SK-N-SH treated with all-trans-retinoic acid at 6 μM for 48 hours (cell line): ENCODE measurements at places on chromosomes 11 and 22.
A peak's percentile ranks its signal among the peaks of the same experiment; 100 is the strongest.

DNA sequence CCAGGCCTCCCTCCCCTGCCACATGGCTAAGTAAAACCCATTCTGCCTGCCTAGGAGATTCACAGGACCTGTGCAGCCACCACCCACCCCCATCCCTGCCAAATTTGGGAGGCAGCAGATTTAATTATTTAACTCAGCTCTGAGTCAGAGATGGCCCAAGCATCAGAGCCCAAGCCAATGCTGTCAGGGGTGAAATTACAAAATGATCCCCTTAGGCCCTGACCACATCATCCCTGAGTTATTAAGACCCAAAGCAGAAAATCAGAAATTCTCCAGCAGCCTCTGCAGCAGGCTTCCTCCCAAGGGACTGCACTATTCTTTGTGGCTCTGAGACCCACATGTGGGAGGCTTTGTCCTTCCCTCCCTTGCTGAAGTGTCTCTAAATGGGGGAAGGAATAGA lies 52.8 kb upstream of the RRAS2 start:
- peak; percentile 59 for ATAC-seq

GRCh38 chr11:63592975-63593395 lies 21.2 kb downstream of the PLAAT3 start:
- peak; percentile 67 for ATAC-seq

GRCh38 chr11:34149786-34150185 lies 44.4 kb downstream of the NAT10 start:
- peak; percentile 78 for ATAC-seq

GRCh38 chr11:11207428-11207827 lies 145.6 kb downstream of the CSNK2A3 start:
- no peak for ATAC-seq

DNA sequence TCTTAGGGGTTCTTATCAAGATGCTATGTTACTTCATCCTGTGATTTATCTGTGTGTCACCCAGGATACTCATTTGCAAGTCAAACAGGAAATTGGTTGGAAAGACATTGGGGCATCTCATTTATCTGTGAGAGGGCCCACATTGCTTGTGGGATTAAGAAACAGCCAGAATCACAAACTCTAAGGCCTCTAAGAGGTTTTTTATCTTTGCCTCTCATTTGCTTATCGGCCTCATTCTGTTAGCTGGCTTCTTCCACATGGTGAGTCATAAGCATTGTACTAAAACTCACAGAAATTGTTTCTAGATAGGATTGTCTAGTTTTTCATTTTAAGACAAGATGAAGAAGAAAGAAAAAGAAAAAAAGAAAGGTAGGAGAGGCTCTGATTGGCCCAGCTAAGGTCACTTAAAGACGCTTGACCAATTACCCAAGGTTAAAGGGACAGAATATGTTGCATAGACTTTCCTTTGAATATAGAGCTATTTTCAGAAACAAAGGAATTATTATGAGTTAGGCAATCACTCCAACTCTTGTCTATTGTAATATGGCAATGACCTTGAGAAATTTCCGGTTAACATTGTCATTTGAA lies 121.9 kb downstream of the ARHGAP42 start:
- no peak for ATAC-seq

DNA sequence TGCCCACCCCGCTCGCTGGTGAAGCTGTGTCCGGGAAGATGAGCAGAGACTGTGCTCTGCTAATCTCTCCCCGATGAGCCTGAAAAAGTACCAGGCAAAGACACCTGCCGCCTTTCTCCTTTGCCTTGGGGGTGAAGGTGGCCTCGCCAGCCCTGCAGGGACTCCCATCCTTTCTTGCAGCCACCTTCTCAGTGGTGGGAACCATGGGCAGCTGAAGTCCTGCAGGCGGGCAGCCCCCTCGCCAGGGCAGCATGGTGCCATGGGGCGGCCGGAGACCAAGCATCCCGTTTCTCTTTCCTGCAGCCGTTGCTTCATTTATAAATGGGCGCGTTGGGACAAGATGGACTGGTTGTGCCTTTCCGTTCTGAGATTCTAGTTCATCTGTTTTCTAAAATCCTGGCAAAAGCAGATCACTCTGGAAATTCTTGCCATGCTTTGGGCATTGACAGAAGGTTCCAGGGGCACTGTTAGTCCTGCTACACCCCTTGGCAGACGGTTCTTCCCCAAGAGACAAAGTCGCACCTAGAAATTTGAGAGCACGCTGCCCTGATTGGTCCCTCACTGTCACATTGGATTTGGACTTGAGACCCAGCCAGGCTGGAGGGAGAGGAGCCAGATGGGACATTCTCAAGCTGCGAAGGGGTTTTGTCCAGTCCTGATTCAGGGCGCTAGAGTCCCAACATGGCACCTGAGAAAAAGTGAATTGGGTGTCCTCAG lies 7.5 kb downstream of the CTTN start:
- ATAC-seq: no peak

GRCh38 chr11:62755086-62755615 lies 1.2 kb upstream of the ZBTB3 start:
- no peak for ATAC-seq

DNA sequence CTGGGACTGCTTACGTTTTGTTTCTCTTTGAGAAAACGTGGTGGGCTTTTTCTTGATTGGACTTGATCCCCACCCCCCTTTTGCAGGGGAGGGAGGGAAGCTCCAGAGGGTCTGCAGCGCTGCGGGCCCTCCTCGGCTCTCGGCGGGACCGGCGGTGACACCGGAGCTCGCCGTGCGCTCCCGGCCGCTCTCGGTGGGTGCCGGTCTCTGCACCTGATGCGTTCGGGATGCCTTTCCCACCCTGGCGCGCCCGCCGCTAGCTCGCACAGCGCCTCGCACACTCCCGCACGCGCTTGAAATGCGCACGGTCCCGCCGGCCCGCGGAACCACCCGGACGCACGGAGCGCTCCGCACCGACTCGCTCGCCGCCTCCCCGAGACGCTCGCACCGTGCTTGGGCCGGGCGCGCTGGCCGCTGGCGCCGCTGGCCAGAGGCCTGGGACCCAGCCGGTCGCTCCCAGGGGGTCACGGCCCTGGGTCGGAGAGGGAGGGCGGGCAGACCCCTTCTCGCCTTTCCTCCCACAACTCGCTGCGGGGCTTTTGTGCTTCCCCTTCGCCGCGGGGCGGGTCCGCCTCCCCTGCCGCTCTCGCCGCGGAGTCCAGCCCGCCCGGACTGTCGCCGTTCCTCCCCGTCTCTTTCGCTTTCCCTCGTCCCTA lies 1.0 kb downstream of the ZBTB16 start:
- ATAC-seq: peak; percentile 73

DNA sequence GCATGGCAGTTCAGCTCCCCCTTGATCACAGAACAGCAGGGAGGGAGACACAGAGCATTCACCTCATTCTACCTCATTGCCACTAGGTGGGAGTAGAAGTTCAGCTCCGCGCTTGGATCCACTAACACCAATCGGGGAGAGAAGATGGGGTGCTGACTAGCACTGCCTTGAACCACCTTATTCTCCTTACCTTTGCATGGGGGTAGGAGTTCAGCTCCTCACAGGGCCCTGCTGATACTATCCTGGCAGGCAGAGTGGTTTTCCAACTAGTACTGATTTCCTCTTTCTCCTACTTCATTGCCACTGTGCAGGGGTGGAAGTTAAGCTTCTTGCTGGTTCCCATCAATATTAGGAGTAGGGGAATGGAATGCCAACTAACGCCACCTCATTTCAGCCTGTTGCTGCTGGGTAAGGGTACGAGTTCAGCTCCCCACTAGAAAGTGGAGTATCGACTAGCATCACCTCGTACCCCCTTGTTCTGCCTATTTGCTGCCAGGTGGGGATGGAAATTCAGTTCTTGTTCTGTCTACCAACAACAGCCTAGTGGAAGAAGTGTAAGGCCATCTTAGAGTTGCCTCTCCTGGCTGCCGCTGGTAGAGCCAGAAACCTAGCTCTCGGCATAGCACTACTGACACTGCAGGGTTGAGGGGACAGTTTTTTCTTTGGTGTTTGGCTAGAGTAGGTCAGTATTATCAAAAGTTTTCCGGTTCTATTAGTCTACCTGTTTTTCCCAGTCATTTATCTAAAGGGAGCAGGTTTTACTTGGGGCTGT lies 550.9 kb upstream of the CCDC90B start:
- ATAC-seq: peak; percentile 99

GRCh38 chr11:76041208-76041607 lies 165.1 kb downstream of the WNT11 start:
- ATAC-seq: no peak

GRCh38 chr22:38109371-38110001 lies 998 bp downstream of the BAIAP2L2 start:
- ATAC-seq: peak; percentile 30; the same call in 2 of the 3 replicates

DNA sequence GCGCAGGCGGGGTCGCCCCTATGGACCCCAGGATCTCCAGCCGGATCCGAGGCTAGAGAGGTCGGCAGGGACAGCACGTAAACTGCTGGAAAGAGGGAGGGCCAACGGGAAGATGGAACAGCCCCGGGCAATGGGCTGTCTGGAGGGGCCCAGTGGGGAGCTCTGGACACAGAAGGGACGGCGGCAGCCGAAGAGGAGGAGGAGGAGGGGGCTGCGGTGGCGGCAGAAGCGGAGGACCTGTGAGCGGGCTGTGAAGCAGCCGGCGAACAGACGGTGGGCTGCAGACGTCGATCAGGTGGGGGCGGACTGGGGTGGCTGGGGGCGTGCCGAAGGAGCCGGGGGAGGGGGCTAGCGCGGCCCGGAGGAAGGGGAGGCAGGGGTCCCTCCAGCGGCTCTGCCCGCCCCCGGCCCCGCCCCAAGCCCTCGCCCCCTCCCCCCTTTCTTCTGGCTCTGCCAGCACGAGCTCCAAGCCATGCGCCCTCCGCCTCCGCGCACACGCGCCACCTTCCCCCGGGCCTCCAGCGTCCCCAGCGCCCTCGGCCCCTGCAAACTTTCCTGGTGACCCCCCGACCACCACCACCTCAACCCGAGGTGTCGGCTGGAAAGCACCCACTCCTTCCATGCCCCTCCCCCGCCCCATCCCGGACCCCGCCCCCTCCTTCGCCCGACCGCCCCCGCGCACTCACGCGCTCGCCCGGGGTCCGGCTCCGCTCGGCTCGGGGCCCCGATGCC lies 432 bp downstream of the TNKS1BP1 start:
- ATAC-seq: peak; percentile 1

GRCh38 chr22:42236268-42236667 lies 34.2 kb downstream of the TCF20 start:
- no peak for ATAC-seq

DNA sequence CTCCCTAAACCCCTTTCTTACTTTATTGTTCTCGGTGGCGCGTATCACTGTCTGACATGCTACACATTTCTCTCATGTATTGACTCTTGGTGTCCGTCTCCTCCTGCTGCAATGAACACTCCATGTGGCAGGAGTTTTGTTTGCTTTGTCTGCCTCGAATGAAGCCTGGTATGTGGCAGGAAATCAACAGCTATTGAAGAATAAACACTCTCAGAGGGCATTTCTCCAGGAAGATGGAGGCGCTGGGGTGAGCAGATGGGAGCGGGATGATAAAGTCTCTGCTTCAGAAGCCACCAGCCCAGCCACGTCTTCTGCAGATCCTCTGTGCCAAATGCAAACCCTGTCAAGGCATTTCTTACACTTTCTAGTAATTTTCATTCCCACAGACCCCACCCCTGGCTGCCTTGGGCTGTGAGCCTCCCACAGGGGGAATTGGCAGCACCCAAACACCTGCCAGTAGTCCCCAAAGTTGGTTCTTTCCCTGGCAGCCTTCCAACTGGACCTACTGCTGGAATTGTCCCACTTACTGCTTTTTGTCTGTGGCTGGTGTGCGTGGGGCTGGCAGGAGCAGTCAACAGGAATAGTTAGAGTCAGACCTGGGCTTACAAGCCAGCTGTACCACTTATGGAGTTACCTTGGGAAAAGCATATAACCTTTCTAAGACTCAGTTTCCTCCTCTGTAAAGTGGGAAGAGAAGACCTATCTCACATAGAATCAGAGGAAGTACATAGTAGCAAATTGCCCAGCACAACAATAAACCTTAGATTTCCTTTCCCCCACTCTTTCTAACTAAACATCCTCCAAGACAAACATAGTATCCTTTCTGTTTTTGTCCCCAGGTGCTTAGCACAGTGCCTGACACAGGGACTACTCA lies 13.3 kb upstream of the IL10RA start:
- ATAC-seq: no peak

GRCh38 chr11:61776561-61777075 lies 15.8 kb downstream of the TMEM258 start:
- peak; percentile 85 for ATAC-seq

DNA sequence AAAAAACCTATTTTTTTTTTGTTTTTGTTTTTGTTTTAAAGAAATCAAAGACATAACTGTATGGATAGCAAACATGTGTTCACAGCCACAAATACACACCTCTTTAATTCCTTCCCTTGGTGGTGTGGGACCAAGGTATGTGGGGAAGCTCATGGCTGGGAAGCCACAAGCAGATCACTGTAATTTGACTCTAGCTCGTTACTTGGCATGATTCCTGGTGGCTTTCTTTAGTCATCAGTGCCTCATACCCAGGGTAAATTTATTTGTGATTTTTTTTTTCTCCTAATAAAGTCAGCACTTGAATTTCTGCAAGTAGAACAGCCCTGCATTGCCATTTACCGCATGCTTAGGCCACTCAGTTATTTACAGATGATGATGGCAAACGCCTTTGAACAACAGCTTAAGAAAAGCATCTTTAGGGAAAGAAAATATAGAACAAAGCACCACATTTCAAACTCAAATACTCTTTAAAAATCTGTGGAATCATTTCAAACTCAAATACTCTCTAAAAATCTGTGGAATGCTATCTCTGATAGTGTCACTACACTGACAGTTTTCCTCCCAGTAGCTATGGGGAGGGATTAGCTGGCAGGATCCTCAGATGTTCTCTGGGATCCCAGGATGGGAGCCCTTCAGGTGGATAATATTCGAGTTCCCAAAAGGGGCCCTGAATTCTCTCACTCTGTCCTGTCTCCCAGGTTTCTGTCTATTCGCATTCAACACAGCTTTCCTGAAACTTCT lies 687.2 kb downstream of the OPCML start:
- no peak for ATAC-seq

DNA sequence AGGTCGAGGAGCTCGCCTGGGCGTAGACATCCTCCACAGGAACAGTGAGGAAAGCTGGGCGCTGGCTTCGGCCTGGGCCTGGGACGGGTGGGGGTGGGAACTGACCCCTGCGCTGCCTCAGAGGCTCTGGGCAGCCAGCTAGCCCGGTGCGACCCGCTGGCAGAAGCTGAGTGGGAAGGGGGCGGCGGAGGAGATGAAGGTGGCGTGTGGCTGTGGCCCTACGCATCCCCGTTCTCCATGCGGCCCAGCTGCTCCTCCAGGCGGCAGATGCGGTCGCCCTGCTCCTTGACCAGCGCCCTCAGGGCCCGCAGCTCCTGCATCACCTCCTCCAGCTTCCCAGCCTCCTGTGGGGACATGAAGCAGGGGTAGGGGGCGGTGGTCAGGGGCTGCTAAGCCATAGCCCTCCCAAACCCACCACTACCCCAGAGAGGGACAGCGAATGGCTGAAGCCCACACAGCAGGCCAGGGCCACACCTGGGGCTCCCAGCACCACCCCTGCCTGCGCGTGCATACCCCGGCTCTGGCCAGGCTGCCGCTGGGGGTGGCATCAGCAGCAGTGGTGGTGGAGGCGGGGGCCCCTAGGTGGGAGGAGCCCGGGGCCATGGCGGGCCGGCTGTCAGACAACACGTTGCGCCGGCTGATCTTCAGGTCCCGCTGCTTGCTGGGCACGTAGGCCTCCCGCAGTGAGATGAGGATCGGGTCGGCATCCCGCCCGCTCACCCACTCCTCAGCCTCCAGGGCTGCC lies 848 bp upstream of the PTPRCAP start:
- ATAC-seq: no peak

GRCh38 chr22:30036656-30037055 lies 43.6 kb upstream of the HORMAD2 start:
- peak; percentile 19 for ATAC-seq
